Activated naive CD4-positive, alpha-beta T cell (primary cell): ENCODE measurements at places on chromosomes 12 and 14.

DNA sequence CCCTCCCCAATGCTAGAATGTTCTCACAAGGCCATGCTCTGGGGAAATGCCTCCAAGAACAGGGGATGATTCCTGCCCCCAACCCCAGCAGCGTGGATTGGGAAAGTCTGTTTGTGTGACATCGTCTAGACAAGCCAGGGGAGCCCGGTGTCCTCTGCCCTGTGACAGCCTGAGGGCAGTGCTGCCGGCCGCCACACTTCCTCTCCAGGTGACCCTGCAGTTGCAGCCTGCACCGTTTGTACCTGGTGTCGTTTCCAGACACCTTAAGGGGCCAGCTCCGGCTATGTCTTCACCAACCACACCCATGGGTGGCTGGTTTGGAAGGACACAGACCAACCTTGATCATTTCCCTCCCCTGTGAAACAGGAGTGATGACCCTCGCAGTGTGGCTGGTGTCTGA lies 372.6 kb downstream of the BCL11B start:
- no peak for DNase-seq

DNA sequence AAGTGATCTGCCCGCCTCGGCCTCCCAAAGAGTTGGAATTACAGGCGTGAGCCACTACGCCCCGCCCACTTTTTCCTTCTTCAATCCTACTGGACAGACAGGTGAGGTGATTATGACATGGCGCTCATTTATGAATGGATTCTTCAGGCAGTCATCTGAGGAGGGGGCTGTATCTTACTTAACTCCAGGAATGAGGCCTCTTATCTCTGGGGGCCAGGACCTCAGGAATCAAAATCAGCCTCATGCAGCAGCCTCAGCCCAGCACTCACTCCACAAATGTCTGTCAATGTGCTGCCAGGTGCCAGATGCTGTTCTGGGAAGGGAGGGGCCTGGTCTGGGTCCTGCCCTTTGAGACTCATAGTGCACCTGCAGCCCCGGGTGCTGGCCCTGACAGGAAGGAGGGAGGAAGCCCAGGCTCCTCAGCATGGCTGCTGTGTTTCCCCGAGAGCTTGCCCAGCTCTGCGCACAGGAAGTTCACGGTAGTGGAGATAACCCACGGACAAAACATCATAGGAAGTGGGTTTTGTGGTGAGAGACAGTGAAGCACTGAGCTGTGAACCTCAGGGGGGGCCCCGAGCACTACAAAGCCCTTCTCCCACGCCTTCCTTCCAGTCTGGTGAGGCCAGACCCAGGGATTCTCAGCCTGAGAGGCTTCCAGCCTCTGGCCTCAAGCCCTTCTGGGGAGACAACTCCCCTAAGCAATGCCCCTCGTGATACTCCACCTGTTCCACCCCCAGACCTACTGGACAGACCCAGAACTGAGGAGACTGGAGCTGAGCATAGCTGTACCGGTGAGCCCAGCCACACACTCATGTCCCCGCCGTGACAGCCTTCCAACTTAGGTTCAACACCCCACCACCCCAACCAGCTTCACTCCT lies 22.3 kb downstream of the GALNT6 start:
- peak; percentile 43 for DNase-seq

DNA sequence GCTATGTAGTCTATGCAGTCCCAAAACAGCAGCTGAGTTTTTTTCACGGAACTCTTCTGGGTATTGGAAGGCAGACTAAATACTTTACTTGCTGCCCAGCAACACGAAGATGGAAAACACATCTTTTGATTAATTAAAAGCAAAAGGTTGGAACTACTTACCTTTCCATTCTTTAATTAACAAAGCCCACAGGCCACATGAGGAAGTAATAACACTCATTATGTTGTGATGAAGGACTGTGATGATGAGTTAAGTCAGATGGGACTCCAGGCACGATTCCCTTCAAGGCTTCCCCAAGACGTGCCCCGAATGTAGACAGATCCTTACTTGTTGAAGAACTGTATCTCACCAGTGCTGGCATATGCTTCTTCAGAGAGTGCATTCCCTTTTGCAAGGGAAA lies 129.0 kb downstream of the WIF1 start:
- DNase-seq: no peak

GRCh38 chr12:58415716-58416115 lies 474.3 kb downstream of the ATP23 start:
- no peak for DNase-seq

DNA sequence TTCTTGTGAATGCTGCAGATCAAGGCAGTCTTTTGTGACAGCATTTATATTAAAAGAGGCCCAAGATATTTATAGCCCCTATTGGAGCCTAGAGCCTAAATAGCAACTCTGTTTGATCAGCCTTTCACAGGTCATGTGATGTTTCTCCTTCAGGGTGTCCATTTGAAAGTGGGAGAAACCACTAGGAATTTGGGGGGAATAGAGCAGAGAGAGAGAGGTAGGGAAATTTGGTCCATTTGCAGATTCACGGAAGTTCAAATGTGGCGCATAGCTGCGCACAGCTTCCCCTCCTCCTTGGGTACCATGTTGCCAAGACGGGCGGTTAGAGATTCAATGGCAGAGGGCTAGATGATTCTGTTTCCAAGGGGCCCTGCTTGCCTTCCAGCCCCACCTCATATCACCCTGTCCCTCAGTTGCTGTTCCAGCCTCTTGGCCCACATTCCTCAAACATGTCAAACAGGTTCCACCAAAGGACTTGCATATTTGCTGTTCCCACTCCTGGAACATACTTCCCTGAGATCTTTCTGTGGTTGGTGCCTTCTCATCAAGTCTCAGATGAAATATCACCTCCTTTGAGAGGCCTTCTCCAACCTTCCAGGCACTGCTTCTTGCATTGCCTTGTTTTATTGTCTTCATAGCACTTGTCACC lies 220.8 kb downstream of the CHST11 start:
- no peak for DNase-seq

- no peak for DNase-seq
Observed at GRCh38 chr12:13233830-13234641, 37.5 kb downstream of the EMP1 start.

DNA sequence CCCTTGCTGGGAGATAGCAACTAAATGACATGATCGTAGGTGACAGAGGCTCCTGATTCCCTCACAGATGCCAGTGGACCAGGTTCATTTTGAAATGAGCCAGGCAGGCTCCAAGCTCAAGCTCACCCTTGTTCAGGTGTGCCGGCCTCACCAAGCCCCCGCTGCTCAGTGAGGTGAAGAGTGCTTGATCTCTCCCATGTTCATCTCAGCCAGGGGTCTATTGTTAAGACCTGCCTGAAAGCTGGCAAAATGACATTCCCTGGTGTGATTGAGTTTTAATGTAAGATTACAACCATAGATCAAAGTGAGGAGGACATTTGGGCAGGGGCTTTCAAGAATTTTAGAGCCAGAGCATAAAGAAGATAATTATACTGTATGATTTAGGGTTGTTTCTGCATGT lies 497.9 kb downstream of the EGLN3 start:
- DNase-seq: no peak

- DNase-seq: no peak
Observed at GRCh38 chr12:122322501-122322900, 56.2 kb upstream of the VPS33A start.

DNA sequence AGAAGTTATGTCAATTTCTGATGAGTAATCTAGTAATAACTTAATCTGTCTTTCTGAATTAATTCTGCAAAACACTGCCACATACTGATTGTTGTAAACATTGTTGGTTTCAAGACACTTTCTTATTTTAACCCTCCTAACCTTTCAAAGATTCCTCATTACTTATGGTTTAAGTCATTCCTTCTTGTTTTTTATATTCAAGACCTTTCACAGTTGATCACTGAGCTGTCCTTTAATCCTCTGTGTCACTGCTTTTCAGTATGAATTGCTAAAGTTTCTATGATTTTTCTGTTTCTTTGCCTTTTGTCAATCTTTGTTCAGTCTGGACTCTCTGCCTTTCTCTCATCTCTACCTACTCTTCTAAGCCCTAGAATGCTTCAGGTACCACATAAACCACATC lies 164.7 kb downstream of the RAD51B start:
- no peak for DNase-seq

DNA sequence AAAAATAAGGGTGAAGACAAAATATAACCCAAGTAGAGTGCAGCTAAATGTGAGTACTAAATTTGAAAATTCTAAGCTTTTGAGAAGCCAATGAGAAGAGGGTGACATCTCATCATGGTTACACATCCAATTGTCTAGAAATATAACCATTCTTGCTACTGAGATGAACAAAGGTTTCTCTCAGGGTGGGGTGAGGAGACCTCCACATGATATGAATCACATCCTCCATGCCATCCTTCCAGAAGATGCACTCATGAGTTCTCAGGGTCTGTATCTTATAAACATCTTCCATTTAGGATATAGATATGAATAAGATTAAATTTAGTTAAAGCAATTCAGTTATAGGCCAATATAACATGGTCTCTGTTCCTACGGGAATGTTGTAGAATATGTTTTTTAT lies 38.9 kb upstream of the E2F7 start:
- DNase-seq: no peak

DNA sequence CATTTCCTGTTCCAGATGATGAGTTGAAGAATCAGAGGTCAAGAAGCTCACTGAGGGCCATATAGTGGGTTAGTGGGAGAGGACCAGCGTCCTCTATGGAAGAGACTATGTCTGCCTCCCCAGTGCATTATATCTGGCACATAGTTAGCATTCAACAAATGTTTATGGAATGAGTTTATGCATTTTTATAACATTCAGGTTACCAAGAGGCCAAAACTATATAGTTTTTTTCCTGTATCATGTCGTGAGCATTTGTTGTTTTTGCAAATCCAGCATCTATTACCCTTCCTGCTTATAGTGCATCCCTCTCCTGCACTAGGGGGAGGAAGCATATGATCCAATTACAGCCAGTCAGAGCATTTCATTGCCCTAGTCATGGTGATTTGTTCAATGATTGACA lies 60.6 kb downstream of the SUDS3 start:
- DNase-seq: no peak

DNA sequence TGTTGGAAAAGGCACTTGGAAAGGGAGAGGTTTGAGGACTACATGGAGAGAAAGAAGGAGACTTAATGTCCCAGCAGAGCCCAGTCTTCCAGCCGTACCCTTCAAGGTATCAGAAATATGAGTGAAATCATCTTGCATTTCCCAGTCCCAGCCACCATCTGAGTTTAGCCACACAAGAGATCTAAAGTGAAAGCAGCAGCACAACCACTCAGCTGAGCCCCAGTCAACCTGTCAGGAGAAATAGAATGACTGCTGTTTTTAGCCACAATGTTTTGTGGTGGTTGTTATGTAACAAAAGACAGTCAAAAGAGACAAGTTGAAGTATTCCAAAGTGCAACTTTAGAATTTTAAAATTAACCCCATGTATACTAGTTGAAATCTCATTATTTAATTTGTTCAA lies 28.0 kb downstream of the DERA start:
- DNase-seq: no peak

DNA sequence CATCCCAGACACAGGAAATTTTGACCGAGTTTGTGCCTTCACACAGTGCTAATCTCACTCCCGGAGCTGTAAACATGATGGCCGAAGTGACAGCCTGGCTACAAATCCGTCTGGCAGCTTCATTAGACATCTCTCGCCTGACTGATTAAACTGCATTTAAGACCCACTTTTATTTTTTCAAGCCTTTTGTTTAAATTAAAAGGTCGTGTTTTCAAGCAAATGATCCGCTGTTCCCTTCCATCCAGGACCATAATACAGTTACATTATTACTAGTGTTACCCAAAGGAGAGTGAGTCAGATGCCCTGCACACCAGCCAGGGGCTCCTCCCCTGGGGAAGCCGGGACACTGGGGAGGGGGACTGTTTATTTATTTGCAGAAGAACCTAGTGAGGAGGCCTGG lies 200.2 kb downstream of the EXOC5 start:
- no peak for DNase-seq

DNA sequence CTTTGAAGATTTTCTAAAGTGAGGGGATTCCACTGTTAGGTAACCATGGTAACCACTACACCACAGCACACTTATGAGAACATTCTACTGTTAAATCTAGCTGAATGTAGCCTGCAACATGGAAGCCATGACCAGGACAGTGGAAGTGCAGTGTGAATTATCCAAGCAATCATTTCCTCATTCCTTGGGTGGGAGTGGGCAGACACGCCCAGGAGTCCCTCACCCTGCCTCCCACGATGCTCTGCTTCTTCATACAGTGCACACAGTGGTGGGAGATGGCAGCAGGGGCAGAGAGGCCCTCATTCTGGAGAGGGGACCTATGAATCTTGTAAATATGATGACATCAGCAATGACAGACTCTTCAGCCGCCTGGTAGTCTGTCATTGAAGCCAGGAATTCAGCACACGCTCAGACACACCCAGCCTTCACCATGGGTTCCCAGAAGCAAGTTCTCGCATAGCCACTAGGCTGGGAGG lies 70.1 kb upstream of the HOXC13 start:
- no peak for DNase-seq

DNA sequence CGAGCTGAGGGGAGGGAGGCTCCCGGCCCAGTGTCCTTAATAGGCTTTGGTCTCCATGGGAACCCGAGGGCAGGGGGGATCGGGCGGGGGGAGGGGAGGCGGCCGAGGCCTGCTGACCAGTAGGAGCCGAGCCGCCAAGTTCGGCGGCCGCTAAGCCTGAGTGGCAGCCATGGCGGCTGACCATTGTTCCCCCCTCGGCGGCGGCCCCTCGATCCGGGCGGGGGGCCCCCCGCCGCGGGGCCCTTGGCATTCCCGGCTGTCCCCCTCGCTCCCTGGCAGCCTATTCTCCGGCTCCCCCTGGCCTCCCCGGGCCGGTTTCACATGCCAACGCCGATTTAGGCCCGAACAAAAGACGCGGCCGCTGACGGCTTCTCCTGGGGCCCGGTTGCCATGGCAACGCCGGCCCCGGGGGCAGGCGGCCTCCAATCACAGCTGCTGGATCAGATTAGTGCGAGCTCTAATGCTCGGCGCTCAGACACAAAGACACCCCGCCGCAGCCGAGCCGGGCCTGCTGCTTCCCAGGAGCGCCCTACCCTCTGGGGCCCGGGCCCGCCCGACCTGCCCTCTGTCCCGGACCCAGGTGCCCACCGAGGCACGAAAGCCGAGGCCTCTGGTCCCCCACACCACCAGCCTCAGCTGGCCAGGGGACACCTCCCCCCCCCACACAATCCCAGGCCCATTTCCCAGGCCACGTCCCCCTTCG lies 7.3 kb downstream of the MSI1 start:
- DNase-seq: no peak

DNA sequence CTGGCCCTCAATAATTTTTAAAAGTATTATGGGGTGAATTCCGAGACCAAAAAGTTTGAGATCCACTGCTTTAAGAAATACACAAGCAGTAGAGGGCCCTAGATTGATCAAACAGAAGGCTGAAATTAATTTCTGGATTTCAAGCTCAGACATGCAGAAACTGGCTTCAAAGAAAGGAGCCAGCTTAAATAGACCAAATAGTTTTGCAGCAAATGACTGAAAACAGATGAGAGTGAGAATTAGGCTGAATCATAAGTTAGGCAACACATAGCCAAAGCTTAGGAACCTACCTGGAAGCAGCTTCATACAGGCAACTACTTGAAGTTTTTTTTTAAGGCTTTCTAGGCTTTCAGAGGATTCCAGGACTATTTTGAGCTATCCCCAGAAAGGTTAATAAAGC lies 12.4 kb downstream of the ATF7 start:
- DNase-seq: no peak

GRCh38 chr14:82438436-82438835 lies 904.8 kb upstream of the SEL1L start:
- no peak for DNase-seq

- DNase-seq: no peak
Observed at GRCh38 chr12:56031987-56032386, 9.7 kb upstream of the RPS26 start.
